ENCODE measurements at places on chromosomes 7 and 10.

- no peak for DNase-seq
These were observed 32.6 kb downstream of the ARHGAP21 start for GRCh38 chr10:24690961-24691512.

GRCh38 chr10:109592391-109592790 lies 330.9 kb downstream of the XPNPEP1 start:
- DNase-seq = no peak

DNA sequence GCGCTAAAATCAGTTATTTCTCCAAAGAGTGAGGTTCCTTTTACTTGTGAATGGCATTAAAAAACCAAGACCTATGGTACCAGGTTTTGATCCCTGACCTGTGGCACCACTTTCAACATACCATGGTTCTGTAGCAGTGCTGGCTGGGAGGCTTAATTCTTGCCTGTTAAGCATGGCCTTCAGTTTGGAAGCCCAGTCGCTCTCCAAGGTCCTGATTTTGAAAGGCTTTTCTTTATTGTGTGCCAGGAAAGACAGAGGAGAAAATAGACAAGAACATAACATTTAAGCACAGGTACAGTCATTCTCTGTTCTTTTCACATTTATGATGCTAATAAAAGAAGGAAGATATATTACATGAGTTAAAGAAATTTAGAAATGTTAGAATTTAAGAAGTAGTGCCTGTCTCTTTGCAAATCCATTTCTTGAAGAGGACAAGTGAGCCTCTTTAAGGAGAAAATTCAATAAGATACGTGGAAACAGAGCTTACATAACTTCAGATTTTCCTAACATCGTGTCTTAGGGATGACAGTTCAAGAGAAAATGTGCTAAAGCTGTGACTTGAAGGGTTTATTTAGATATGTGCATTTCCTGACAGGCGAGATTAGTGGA lies 357.6 kb downstream of the DPP6 start:
- DNase-seq = peak; percentile 11

DNA sequence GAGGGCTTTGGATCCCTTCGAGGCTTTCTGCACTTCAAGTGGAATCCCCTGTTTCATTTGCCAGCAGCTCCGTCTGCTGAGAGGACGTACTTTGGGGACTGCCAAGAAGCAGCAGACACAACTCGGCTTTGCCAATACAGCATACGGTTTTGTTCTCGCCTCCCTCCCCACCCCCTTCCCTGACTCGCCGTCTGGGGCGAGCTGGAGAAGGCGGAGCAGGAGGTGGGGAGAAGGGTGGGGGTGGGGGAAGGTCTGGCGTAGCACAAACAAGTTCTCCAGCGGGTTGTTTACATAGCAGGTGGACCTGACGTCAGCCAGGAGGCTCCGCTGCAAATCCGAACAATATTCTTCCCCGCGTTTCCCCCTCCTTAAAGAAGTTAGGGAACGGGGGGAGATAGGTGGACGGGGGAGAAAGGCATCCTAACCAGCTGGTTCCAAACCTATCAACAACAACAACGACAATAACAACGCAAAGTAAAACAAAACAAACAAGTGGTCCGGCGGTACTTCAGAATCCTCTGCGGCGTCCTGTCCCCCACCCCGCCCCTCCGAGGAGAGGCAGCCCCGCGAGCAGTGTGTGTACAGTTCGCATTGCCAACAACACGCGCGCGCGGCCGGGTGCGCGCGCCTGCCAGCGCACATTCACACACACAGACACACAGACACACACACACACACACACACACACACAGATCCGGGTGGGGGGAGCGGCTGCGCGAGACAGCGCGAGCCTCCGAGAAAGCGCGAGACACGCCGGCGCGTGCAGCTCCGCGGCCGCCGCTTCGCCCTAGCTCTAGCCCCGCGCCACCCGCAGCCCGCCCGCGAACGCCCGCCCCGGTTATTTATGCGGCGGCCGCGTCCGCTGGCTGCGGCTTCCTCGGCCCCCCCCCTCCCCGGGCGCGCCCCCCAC lies 167.0 kb upstream of the PPP1R3A start:
- peak; percentile 33 for DNase-seq

DNA sequence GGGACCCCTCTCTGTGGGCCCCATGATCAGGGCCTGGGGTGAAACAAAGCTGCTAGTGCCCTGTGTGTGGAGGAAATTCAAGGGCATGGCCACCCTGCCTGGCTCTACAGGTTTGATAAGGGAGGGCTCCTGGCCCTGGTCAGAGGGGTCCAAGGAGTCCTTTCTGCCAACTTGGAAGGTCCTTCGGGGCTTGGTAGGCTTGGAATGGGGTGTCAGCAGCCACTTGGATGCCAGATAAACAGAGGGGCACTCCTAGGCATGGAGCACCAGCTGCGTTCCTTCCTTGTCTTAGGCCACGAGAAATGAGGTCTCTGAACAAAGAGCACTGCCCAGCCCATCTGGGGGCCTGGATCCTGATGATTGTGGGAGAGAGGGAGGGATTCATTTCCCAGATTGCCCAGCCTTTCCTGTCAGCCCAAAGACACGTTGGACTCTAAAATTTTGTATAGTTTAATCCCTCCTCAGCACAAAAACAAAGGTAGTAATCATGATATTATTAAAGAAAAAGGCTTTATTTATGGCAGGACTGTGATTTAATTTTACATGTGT lies 5.1 kb downstream of the MTURN start:
- DNase-seq = no peak

DNA sequence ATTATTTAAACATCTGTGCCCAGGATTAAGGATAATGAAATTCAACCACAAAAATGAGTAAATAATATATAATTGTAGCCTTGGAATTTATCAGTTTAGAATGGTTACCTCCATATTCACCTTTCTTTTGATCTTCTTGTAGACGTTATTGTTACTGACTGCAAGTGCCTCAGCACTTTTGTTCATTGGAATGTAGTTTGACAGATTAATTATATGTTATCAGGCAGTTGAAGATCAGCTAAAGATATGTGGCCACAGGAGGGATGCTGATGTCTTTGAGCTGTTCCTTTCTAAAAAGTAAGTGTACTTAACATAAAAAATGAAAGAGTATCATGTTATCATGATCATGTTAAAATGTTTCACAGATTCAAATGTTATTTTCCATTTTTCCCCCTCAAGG lies 5.6 kb downstream of the LRRC72 start:
- no peak for DNase-seq

GRCh38 chr7:11698384-11698871 lies 133.6 kb downstream of the THSD7A start:
- DNase-seq = no peak

DNA sequence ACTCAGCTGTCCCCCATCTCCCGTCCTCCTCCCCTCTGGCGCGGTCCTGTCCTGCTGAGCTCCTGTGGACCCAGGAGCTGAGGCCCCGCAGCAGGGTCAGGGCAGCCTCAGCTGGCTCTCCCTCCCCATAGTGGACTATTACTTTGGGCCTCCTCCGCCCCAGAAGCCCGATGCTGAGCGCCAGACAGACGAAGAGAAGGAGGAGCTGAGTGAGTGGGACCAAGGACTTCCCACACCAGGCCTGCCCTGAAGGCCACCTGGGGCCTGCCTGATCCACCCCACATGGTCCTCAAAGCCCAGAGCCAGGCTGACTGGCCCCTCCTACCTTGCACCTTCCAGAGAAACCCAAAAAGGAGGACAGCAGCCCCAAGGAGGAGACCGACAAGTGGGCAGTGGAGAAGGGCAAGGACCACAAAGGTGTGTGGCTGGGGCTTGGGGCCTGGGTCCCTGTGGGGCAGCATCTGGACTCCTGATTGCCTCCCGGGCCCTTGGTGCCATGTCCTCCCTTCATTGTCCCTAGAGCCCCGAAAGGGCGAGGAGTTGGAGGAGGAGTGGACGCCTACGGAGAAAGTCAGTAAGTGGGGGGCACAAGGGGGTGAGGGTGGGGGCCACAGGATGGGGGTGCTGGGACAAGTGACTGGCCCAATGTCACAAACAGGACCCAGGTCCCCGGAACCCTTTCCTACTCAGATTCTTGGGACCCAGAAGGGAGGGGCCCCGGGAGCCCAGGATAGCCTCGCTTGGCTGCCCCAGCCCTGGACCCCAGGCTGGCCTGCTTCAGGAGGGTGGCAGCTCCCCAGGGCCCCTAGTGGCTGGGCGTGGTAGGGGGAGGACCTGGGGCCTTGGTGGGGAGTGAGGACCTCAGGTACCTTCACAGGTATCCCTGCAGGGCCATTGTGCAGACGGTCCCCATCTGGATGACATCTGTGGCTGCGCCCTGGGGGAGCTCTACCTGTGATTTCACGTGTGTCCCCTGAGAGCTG lies 4.9 kb downstream of the AEBP1 start:
- no peak for DNase-seq

DNA sequence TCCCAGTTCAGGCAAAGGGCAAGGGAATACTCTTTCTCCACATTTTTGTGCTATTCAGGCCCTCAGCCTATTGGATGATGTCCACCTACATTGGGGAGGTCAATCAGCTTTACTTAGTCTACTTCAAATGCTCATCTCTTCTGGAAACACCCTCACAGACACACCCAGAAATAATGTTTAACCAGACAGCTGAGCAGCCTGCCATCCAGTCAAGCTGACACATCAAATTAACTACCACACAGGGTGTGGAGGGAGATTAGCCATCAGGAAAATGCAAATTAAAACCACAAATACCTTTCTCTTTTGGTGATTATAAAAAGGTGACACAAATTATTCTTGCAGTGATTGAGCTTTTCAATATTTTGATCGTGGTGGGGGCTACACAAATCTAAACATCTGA lies 74.7 kb upstream of the FZD8 start:
- no peak for DNase-seq

- peak; percentile 13 for DNase-seq
These were observed 261.6 kb downstream of the MDFIC start for GRCh38 chr7:115183431-115184057.

DNA sequence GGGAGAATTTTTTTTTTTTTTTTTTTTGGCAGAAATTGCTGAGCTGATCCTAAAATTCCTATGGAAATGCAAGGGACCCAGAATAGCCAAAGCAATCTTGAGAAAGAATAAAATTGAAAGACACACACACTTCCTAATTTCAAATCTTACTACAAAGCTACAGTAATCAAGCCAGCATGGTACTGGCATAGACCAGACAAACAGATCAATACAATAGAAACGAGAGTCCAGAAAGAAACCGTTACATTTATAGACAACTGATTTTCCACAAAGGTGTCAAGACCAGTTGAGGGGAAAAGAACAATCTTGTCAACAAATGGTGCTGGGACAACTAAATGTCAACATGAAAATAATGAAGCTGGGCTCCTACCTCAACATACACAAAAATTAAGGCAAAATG lies 34.5 kb downstream of the LARP4B start:
- no peak for DNase-seq

GRCh38 chr7:20238754-20239324 lies 21.7 kb upstream of the MACC1 start:
- DNase-seq = no peak

DNA sequence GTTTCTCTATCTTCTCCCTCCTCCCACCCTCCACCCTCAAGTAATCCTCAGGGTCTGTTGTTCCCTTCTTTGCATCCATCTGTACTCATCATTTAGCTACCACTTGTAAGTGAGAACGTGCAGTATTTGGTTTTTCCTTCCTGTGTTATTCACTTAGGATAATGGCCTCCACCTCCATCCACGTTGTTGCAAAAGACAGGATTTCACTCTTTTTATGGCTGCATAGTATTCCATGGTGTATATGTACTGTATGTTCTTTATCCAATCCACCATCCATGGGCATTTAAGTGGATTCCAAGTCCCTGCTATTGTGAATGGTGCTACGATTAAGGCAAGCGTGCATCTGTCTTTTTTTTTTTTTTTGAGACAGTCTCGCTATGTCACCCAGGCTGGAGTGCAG lies 72.4 kb downstream of the PROSER2 start:
- no peak for DNase-seq

- DNase-seq = no peak
These were observed 102.0 kb upstream of the RPA3 start for GRCh38 chr7:7820409-7820808.

DNA sequence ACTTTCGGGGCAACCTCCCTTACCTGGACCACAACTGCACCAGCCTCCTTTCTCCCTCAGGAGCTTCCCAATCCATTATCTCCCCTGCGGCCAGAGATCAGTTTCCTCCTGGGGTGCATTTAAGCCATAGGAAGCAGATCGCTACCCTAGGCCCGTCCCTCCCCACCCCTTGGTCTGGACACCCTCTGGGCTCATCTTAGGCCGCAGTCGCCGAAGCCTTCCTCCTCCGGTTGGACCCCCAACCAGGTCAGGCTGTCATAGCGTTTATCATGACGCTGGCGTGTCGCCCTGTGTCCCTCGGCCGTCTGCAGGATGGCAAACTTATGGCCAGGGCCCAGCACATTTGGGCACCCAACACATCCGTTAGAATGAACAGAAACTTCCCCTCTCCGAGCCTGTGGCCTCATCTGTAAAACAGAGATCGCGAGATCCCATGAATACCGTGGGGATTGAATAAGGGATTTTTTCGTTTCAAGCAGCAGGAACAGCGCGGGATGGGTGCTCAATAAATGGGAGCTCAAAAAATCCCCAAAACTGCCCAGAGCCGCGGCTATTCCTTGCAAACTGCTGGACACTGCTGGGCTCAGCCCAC lies 669 bp upstream of the AP5Z1 start:
- peak; percentile 81 for DNase-seq

GRCh38 chr10:4939224-4940072 lies 23.8 kb upstream of the AKR1C1 start:
- peak; percentile 6 for DNase-seq

DNA sequence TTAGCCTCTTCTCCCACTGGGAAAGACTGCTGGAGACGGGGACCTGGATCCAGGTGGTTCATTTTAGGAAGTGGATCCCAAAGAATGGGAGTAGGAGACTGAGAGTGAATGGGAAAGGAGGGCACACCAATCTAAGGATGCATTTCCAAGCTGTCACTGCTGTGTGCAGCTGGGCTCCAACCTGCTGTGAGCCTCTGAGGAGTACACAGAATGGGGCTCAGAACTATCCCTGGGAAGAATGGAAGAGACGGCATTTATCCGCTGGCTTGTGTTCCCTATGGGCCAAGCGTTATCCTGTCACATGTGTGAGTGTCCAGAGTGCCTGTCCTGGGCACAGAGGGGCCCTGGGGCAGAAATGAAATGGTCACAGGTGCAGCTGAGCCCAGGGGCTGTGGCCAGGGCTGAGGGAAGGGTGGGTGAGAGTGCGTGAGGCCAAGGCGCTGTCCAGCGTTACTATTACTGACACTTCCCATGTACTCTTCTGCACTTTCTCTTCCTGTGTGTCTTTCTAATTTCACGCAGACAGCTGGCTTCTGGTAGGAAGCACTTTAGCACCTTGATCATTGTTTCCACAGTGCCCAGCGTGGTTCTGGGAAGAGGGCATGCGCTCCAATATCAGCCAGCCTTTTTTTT lies 35.4 kb upstream of the PODXL start:
- no peak for DNase-seq

- no peak for DNase-seq
These were observed 9.3 kb upstream of the PNLIPRP3 start for GRCh38 chr10:116418389-116418788.

GRCh38 chr10:18533896-18534295 lies 117.5 kb downstream of the NSUN6 start:
- DNase-seq = no peak

- DNase-seq = no peak
These were observed 19.0 kb downstream of the TLL2 start for GRCh38 chr10:96494694-96495093.

DNA sequence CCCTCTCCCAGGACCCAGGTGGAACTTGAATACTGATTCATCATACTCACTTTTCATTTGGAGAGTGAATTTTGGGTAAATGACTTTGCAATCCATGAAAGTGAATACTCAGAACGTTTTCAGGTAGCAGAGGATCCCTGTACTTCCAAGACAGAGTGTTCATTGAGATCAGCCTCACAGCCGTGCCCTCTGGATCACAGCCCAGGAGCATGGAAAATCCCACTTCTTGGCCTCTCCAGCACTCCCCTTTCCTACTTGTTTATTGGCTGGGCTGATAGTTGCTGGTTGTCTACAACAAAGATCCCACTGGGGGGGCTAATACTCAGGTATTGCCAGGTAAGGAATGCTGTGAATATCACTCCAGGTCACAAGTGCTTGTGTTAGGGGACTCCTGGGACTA lies 5.9 kb downstream of the GCK start:
- no peak for DNase-seq
